Activated T-cell treated with anti-CD3 and anti-CD28 coated beads, Interleukin-2, amount 50 U/mL, for 24 hours (primary cell): ENCODE measurements at places on chromosomes 11 and 22.

GRCh38 chr22:27137871-27138337 is 480.5 kb downstream of the MIAT start:
- no peak overlapping the region for H3K27ac ChIP-seq
- DNase-seq: no peak
- H3K27me3 ChIP-seq: peaks cover 22% of the 10 kb centered on the region

DNA sequence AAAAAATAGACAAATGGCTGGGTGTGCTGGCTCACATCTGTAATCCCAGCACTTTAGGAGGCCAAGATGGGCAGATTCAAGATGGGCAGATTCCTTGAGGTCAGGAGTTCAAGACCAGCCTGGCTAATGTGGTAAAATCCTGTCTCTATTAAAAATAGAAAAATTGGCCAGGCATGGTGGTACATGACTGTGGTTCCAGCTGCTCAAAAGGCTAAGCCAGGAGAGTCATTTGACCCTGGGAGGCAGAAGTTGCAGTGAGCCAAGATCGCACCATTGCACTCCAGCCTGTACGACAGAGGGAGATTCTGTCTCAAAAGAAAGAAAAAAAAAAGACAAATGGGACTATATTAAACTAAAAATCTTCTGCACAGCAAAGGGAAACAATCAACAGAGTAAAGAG is 55.4 kb downstream of the USP35 start:
- DNase-seq: no peak
- peaks cover 13% of the 10 kb centered on the region for H3K4me1 ChIP-seq
- H3K4me3 ChIP-seq: no peak overlapping the region
- no peaks in the 10 kb centered on the region for H3K27me3 ChIP-seq
- peaks cover 12% of the 10 kb centered on the region for H3K36me3 ChIP-seq
- H3K27ac ChIP-seq: no peak overlapping the region

DNA sequence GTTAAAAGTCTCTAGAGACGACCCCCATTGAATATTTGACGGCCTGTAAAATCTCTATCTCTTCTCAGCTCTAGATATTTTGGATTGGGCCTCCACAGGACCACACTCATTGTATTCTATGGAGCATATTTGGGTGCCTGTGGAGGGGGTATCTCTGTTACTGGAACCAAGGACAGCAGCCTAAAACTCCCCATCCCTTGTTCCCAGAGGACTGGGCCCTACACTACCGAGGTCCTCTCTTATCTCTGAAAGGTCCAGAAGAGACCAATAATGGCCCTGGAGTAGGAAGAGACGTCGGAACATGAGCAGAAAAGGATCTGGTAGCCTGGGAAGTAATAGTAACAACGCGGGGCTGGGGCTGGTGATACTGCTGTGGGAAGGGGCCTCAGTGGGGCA is 542 bp downstream of the HPS4 start:
- H3K27me3 ChIP-seq: no peaks in the 10 kb centered on the region
- H3K4me1 ChIP-seq: peaks cover 67% of the 10 kb centered on the region
- H3K36me3 ChIP-seq: peaks cover 65% of the 10 kb centered on the region
- no peak for DNase-seq
- H3K27ac ChIP-seq: peak overlapping the region; percentile 98

GRCh38 chr22:23145878-23146470 is 697 bp downstream of the RAB36 start:
- no peaks in the 10 kb centered on the region for H3K27me3 ChIP-seq
- no peak overlapping the region for H3K27ac ChIP-seq
- no peak overlapping the region for H3K4me3 ChIP-seq

DNA sequence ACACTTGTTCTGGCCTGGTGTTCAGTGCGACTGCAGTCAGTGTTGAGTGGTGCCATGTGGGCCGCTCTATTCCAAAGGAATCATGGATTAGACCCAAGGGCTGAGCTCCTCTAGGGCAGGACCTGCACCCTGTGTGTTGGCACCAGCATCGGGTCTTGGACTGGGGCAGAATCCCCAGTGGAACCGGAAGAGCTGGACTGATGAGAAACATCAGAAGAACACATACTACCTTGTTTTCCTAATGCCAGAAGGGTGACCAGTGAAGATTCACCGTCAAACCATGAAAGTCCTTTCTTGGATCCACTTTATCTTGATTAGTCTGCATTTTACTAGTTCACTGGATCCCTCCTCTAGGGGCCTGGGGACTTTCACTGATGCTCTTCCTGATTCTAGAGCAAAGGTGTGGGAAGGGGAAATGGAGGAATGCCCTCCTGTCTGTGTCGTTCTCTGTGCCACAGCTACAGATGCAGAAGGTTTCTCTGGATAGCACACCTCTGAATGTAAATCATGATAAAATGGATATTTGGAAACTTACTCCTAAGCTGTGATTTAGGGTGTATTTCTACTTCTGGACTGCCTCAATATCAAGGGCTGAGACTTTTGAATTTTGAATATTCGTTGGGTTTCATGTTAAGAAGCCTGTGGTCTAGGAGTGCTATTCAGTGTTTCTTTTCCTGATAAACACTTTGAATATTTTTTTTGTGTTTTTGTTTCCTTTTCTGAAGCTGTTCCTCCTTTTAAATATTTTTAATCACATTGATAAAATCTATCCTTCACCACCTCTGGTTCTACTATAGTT is 11.0 kb upstream of the GLB1L3 start:
- peaks cover 6% of the 10 kb centered on the region for H3K4me1 ChIP-seq
- H3K36me3 ChIP-seq: peaks cover 47% of the 10 kb centered on the region
- no peaks in the 10 kb centered on the region for H3K27me3 ChIP-seq

DNA sequence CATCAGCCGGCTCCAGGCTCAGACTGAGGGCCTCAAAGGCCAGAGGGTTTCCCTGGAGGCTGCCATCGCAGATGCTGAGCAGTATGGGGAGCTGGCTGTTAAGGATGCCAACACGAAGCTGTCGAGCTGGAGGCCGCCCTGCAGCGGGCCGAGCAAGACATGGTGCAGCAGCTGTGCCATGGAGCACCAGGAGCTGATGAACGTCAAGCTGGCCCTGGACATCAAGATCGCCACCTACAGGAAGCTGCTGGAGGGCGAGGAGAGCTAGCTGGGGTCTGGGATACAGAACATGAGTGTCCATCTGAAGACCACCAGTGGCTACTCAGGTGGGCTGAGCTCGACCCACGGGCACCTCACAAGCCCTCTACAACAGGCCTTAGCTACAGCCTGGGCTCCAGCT is 4.0 kb upstream of the SCUBE2 start:
- H3K4me1 ChIP-seq: peaks cover 4% of the 10 kb centered on the region
- H3K36me3 ChIP-seq: no peaks in the 10 kb centered on the region
- no peak overlapping the region for H3K4me3 ChIP-seq
- DNase-seq: no peak

DNA sequence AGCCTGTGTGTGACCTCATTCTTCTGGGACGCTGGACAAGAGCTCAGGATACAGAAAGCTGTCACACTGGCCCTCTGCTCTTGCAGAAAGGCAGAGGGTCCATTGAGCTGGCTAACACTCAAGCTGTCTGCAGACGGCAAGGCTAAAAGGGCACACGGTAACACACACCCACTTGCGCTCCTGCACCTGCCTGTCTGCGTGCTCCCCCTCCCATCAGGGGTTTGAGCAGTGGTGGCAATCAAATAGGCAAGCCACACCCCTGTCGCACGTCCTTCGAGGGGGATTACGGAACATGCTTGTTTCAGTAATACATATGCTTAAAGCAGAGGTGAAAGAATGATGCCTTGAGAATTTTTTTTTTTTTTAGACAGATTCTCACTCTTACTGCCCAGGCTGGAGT is 7.1 kb upstream of the QSER1 start:
- H3K36me3 ChIP-seq: no peaks in the 10 kb centered on the region
- H3K27ac ChIP-seq: no peak overlapping the region
- H3K4me1 ChIP-seq: no peaks in the 10 kb centered on the region
- no peaks in the 10 kb centered on the region for H3K27me3 ChIP-seq
- H3K4me3 ChIP-seq: no peak overlapping the region
- DNase-seq: no peak

GRCh38 chr11:81032906-81033305 is 1592.1 kb upstream of the TENM4 start:
- H3K4me1 ChIP-seq: no peaks in the 10 kb centered on the region
- no peaks in the 10 kb centered on the region for H3K27me3 ChIP-seq
- no peak overlapping the region for H3K27ac ChIP-seq
- no peak overlapping the region for H3K4me3 ChIP-seq
- H3K36me3 ChIP-seq: no peaks in the 10 kb centered on the region
- no peak for DNase-seq

DNA sequence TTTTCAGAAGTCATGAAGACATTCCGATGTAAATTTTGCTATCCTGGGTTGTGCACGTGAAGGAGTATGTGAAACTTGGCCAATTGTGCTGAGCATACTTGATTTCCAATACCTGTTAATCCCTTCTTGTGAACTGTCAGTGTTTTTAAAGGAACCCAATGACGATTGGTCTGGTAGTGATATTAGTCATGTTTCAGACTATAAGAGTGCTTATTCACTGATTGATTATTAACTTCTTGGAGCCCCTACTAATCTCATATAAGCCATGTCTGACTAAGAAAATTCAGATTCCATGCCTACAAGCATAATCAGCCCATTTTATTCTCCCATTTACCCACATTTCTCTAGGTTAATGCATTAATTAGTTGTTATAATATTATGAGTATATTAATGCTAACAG is 330.8 kb upstream of the MTNR1B start:
- no peaks in the 10 kb centered on the region for H3K36me3 ChIP-seq
- H3K27me3 ChIP-seq: no peaks in the 10 kb centered on the region
- DNase-seq: no peak
- no peak overlapping the region for H3K4me3 ChIP-seq
- no peak overlapping the region for H3K27ac ChIP-seq

DNA sequence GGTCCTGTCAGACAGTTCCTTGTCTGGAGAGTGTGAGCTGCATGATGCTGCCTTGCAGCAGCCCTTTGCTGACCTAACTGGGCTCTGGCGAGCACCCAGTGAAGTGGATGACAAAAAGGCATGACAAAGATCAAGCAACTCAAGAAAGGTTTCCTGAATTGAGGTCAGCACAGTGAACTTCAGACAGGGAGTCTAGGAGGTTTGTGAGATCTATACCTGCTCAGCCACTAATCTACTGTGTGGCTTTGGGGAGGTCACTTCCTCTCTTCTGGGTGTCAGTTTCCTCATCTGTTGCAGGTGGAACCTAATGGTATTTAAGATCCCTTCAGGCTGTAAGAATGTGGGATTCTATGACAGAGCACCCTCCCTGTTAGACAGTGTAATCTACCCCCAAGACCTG is 213.9 kb upstream of the NARS2 start:
- H3K4me1 ChIP-seq: no peaks in the 10 kb centered on the region
- DNase-seq: no peak
- H3K27ac ChIP-seq: no peak overlapping the region

DNA sequence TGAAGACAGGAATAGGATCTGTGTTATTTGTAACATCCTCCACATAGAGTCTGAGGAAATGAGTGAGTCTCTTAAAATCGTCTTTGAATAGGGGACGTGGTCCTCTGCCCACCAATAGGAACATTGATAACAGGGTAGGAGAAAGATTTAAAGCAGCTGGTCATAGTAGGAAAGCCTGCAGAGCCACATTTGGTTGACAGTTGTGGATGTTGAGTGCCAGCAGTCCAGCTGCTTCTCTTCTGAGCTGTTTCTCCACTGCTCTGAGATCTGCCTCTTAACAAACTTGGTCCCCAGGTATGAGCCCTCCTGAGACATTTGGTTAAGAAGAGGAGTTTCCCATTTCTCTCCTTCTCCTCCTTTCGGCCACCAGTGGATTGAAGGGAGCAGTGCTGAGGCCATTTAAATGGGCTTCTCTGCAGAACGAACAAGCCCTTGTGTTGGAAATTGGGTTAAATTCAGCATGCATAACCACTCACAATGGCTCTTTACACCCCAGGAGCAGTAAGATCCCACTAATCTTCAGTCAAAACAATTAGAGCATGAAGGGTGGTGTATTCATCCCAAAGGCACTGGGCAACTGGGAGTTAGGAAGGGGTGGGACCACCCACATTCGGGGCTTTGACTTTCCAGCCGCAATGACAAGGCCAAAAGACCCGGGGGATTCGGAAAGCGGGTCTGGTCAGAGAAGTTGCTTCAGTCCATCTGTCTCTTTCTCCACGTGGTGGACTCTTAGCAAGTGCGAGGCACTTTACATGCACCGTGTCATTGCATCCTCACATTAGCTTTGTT is 32.3 kb downstream of the MIAT start:
- DNase-seq: no peak
- H3K4me1 ChIP-seq: peaks cover 76% of the 10 kb centered on the region
- H3K27me3 ChIP-seq: no peaks in the 10 kb centered on the region
- no peak overlapping the region for H3K27ac ChIP-seq
- no peak overlapping the region for H3K4me3 ChIP-seq

DNA sequence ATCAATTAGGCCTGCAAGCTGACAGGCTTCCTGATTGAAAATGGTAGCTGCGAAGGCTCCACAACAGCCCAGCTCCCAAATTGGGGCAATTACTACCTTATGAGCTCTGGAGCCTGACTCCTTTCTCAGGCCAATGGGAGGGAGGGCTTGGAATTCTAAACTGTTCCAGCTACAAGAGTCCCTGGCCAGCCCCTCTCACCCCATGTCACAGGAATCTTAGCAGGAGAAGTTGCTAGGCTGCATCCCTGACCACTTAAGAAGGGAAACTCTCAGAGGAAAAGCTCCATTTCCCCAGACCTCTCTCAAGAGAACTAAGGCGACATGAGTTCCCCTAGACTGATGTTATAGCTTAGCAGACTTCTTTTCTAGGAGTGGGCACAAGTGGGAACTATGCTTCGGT is 4.9 kb downstream of the LRP4 start:
- peaks cover 68% of the 10 kb centered on the region for H3K27me3 ChIP-seq
- DNase-seq: no peak
- H3K4me1 ChIP-seq: peaks cover 14% of the 10 kb centered on the region
- H3K4me3 ChIP-seq: no peak overlapping the region
- no peaks in the 10 kb centered on the region for H3K36me3 ChIP-seq

DNA sequence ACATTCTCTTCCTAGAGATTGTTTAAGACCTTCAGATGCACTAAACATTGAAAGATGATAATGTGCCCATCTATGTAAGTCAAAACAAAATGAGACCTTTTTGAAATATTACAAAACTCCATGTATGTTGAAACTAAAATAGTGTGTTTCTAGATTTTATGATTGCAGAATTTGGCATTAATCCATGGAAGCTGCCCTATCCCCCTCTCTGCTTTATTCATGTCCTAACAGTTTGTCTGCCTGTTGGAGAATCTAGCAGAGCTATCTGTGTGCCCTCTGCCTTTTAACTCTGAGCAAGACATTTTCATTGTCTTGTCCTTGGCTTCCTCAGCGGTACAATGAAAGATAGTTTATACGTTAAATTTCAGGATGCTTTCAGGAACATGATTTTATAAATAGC is 105.5 kb downstream of the FAT3 start:
- H3K4me3 ChIP-seq: no peak overlapping the region
- H3K36me3 ChIP-seq: no peaks in the 10 kb centered on the region
- no peaks in the 10 kb centered on the region for H3K27me3 ChIP-seq
- no peak for DNase-seq

- H3K4me1 ChIP-seq: no peaks in the 10 kb centered on the region
- peaks cover 38% of the 10 kb centered on the region for H3K27me3 ChIP-seq
- no peak for DNase-seq
- no peaks in the 10 kb centered on the region for H3K36me3 ChIP-seq
- H3K27ac ChIP-seq: no peak overlapping the region
These were observed 186.4 kb downstream of the BLID start for GRCh38 chr11:121929581-121929980.

DNA sequence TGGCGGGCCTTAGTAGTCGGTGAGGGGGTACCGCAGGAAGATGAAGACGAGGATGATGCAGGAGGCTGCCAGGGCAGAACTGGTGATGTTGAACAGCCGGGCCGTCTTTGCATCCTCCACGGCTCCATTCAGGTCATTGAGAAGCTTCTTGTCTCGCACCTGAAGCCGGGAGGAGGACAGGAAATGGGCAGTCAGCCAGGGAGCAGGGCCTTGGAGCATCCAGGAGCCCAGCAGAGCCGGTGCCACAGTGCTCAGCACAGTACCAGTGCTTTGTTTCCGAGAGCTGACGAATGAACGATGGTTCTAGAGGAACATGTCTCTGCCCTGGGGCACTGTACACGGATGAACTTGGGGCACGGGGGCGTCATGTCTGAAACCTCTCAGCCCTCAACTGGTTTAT is 15.1 kb downstream of the IFITM10 start:
- no peak overlapping the region for H3K4me3 ChIP-seq
- no peak overlapping the region for H3K27ac ChIP-seq
